ENCODE measurements at places on chromosomes 16 and 17.

DNA sequence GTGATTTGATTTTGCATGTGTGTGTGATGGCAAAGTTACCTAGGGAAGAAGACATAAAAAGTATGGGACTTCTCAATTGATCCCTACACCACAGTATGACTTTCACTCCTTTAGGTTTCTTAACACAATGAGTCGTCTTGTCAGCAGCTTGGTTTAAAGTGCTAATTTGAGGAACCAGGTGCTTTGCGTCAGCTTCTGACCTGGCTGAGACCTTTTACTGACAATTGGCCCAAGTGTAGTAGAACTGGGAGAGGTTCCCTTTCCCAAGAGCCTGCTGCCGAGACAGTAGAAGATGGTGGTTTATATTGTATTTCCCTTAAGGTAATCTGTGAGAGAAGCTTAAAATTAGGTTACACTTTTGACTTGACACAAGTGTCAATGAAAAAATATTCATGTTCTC, 54.9 kb downstream of the LDHD start:
- DNase-seq: no peak

GRCh38 chr17:3919123-3919624, 2.9 kb upstream of the P2RX1 start:
- no peak for DNase-seq

GRCh38 chr16:57386381-57386951, 14.2 kb downstream of the CX3CL1 start:
- DNase-seq: no peak

DNA sequence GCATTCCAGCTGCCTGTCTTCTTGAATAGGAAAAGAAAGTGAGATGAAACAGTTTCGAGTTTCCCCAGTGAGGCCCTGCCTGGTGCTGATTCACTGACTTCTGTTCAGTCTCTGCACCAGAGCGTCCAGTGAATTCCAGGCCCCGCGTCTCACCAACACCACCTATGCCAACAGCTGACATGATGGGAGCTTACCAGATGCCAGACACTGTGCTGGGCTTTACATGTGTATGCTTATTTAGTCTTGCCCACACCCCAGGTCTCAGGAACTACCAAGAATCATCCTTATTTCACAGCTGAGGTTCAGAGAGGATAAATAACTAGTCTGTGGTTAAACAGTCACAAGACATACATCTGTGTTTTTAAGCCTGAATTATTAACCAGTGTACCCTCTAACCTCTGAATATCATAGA, 29.1 kb upstream of the IRX6 start:
- DNase-seq: no peak

DNA sequence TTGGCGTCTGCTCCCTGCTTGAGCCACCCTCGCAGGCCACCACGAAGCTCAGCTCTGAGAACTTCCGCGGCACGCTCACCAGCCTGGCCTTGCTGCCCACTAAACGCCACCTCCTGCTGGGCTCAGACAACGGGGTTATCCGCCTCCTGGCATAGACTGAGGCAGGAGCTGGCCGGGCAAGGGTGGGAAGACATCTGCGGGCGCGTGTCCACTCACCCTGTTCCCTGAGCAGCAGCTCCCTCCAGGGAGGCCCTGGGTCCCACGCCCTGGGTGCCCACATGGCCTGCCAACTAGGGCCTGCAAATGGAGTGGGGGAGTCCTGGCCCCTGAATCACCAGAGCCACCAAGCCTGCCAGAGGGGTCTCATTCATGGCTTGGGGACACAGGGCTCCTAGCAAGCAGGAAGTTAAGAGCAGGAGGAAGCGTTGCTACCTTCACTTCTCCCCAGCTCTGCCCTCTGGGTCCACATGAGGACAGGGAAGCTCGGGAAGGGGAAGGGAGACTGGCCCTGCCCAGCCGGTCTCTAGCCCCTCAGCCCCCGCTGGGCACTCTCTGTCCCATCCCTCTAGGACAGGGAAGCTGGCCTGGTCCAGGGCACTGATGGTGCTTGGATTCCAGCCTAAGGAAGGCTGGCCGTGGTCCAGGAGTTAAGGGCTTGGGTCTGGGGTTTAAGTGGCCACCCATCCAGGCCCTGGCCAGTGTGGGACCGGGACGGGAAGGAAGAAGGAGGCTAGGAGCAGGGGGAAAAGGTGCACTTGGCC, 5.0 kb upstream of the SERPINF2 start:
- DNase-seq: no peak

- DNase-seq: no peak
Measured at GRCh38 chr16:68162413-68162812, 73.5 kb downstream of the ESRP2 start.

DNA sequence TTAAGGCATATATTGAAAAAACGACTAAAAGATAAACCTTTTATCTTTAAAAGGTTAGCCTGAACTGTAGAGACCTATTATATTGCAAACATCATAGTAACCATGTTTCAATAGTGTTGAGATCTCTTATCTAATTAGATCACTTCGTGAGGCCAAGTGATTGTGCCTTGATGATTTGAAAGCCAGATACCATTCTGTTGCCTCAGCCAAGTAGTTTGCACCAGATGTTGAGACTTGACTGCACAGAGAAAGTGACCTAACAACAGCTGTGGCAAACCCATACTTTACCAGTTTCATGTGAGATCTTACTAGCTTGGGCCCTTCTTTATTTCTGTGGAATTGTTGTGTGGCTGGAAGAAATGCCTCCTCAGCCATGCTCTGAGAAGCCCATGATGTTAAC, 717.3 kb downstream of the KCNJ2 start:
- DNase-seq: no peak

- no peak for DNase-seq
Measured at GRCh38 chr17:62091804-62092203, 26.7 kb upstream of the MED13 start.

- no peak for DNase-seq
Measured at GRCh38 chr16:88473666-88474534, 20.8 kb downstream of the ZFPM1 start.

DNA sequence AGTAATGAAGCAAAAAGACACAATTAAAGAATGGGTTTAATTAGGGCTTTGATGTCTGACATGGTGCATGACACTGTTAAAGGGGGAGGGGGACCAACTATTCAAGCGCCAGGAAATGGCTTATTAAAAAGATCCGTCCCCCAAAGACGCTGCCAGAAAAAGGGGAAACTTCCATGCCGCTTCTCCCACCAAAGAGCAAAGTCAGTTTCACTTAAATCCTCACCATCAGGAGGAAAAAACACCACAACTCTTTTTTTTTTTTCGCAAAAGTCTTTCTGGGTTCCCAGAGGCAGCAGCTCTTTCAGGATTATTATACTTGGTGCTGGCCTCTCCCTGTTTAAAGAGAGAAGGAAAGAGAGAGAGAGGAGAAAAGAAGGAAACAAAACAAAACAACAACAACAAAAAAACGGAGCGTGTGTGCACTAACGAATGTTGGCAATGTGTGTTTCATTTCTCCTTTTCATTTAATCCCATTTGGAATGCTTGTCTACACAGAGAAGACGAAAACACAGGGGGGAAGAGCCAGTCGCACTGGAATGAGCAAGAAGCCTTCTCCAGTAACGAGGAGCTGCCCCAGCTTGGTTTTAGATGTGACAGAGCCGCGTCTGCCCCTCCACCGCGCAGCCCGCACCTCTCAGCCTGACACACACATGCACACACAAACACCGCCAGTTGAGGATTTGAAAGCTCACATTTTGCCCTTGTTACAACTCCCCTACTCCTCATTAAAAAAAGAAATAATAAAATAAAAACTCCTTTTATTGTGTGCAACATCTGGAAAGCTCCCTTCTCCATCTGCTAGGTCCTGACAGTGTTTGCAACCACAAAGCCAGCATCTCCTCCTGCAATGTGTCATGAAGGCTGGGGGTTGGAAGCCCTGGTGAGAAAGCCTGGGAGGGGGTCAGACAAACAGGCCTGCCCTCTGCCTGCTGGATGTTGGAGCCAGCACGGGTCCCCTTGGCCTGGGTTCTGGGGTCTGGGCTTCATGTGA, 32.7 kb upstream of the AXIN2 start:
- no peak for DNase-seq

- no peak for DNase-seq
Measured at GRCh38 chr16:68400083-68400923, 48.0 kb downstream of the SMPD3 start.

GRCh38 chr17:64216000-64216337, 47.1 kb downstream of the TEX2 start:
- DNase-seq: no peak

GRCh38 chr16:31641279-31641678, 113.6 kb downstream of the AHSP start:
- no peak for DNase-seq

- DNase-seq: no peak
Measured at GRCh38 chr16:71769222-71769621, 39.4 kb downstream of the AP1G1 start.

- DNase-seq: no peak
Measured at GRCh38 chr16:84876873-84877606, 57.3 kb downstream of the CRISPLD2 start.

DNA sequence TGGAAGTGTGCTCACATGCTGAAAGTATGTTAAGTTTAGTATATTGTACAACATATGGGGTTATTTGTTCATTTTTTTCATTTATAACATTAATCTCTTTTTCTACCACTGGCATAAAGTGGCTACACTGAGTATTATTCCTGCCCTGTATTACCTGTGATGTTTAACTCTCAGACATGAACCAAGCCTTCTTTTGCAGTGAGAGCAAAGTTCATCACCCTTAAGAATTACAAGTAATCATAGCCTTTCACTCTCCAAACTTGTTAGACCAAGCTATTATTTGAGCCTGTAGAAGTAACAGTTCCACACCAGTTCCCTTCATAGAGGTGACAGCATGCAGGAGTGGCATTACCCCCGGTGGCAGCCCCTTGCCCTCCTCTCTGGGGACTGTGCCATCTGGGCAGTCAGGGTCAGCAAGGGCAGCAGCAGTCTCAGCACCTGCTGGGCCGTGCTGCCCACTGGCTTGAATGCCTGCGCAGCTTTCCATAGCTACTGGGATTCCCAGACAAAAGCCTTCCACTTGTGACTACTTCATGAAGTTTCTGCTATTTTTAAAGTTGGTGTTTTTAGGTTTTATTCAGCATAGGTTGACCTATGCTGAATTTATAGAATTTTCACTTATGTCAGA, 71.3 kb downstream of the TMC6 start:
- DNase-seq: no peak

GRCh38 chr17:57945996-57946797, 9.0 kb downstream of the CUEDC1 start:
- DNase-seq: no peak

DNA sequence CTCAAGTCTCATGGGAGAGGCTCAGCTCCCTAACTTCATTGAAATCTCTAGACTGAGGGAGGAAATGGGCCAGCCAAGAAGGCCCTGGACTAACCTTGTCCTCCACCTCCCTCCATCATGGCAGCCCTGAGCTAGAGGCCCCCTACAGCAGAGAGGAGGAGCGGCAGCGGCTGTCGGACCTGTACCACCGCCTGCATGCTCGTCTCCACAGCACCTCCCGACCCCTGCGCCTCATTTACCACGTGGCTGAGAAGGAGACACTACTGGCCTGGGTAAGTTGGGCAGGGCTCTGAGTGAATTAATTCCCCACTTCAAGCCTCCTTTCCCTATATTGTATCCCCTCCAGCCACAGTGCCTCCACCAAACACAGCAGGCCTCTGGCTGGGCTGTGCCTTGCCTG, 3.8 kb upstream of the SYCE1L start:
- no peak for DNase-seq

GRCh38 chr17:80218391-80218790, 1.7 kb downstream of the SGSH start:
- DNase-seq: no peak
